ENCODE measurements at places on chromosomes 16 and 17.

DNA sequence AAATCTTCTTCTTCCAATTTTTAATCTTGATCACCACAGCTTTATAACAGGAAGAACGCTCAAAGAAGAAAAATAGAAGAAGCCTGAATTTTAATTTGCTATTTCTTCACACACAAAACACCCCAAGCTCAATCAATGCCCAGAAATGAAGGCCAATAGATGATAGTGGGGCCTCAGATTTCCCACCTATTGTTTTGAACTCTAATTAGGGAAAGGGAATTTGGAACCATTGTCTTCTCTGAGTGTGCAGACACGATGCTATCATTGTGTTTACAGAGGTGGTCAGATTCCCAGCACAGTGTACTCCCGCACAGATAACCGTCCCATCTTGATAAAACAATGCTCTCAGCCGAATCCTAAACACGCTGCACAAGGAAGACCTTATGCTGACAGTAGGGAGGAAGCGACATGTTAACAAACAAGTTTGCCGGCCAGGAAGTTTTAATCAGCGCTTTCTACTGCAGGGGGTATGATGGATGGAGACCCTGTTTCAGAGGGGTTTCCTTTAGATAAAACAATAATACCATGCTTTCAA is 684.7 kb downstream of the MAF start:
- DNase-seq: peak; percentile 60

DNA sequence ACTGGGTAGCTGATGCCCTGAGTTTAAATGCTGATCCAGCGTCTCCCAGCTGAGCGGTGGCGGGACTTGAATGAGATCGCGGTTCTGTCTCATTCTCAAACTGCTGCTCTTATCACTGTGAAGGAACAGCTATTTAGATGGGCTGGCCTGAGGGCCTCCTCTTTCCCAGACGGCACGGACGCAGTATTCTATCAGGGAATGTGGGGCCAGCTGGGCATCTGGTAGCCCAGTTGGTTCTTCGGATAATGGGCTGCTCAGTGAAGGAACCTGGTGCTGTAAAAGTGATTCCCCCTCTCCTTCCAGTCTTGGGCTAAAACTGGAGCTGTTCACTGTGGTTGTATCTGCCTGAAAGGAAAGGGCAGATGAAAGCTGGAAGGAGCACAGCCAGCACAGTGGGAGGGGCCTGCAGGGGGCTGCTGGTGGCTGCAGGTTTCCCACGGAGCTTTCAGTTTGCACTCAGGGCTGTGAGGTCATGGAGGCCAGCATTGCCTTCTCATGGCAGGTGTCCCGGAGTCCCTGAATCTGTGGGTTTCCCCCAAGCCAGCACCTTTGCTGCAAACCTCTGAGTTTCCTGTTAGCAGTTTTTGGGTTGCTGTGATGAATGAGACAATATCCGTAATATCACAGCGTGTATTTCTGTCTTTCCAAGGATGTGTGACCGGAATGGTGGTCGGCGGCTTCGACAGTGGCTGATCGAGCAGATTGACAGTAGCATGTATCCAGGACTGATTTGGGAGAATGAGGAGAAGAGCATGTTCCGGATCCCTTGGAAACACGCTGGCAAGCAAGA is 3.6 kb downstream of the IRF8 start:
- DNase-seq: no peak

GRCh38 chr17:19943026-19943425 is 34.6 kb downstream of the AKAP10 start:
- no peak for DNase-seq

GRCh38 chr16:11142261-11142630 is 113.8 kb downstream of the SOCS1 start:
- no peak for DNase-seq

DNA sequence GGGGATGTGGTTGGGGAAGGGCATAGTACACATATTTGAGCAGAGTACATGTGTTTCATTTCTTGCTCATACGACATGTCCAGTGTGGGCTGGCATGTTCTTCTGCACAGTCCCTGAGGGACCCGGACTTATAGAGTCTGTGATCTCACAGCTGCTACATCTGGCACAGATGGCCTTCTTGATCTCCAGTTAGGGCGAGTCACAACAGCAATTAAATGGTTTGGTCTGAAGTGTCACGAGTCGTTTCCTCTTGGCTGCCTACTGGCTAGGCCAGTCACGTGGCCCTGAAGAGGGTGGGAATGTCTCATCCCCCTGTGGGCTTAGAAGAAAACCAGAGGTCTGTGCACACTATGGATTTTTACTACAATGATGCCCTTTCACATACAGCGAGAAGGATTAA is 443.6 kb downstream of the WWOX start:
- no peak for DNase-seq

- DNase-seq: no peak
Measured at GRCh38 chr16:4675864-4676786, 17.2 kb upstream of the NUDT16L1 start.

DNA sequence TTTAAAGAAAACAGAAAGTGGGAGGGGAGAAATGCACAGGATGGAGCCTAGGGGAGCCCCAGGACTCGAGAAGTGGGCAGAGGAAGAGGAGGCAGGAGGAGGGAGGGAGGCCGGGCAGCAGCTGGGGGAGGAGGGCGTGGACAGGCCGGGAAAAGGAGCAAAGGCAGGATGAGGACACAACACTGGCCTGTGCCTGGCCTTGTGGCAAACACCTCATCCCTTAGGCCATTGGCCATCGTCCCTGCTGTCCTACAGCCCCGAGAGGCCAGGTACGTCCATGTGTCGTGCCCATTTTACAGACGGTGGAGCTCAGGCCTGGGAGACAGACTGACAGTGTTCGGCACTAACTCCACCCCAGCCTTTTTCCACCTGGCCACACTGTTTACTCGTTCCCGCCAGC is 15.9 kb downstream of the JPH3 start:
- DNase-seq: no peak

DNA sequence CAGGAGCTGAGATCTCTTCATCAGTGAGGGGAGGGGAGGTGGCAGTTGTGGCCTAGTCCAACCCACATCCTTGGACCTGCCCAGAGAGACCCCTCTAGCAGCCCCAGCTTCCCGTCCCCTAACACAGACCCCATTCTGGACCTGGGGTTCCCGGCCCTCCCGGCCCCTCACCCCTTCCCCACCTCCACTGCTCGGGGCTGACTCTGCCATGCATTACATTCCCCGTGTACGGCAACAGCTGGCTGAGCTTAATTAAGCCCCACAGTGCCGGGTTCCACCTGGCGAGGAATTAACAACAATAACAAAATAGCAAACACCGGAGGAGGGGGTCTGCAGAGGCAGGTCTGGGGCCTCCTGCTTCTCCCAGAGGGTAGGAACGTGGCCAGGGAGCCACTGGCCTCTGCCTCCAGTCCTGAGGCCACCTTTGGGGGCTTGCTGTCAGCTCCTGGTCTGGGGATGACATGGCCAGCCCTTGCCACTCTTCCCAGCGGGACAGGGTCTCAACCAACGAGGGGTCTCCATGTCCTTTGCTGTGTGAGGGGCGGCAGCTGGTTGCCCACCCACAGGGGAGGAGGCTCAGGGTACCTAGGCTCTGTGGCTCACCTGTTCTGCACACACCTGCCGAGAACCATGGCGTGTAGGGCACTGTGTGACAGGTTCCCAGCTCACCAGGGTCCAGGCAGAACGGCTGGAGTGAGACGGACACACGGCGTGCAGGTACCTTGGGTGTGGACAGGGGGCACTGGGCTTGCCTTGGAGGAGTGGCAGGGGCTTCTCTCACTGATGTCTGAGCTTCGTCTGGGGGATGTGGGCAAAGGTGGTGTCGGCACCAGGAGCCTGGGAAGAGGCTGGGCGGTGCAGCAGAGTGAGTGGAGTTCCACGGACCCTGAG is 46.9 kb upstream of the CBFA2T3 start:
- peak; percentile 0 for DNase-seq

DNA sequence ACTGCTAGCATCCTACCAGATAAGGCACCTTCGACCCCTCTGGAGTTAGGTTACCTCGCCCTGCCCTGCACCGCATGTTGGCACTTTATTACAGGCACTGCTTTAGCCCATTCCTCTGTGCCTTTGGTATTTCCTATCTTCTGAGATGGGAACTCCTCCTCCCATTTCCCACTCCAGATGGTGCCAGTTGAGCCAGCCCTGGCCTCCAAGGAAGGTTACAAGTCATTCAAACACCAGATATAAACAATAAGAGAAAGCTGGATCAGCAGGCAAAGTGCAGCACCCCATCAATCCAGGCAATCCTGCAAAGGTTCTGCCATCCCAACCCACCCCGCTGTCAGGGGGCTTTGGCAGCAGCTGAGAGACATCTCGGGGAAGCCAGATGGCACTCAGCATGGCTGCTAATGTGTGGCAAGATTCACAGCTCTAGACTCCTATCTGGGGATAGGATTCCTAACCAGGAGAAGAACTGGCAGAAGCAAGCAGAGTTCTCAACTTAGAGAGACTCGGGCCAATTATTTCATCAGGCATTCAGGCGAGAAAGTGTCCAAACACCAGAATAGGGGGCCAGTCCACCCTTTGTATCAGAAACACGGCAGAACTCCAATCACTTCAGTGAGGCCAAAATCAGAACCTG is 113.0 kb downstream of the COPRS start:
- DNase-seq: peak; percentile 7
